Cortex of kidney (tissue), 1 donor: ENCODE measurements at places on chromosomes 2 and 18.

- no peak for DNase-seq
Measured at GRCh38 chr2:225052703-225053102, 10.4 kb upstream of the DOCK10 start.

DNA sequence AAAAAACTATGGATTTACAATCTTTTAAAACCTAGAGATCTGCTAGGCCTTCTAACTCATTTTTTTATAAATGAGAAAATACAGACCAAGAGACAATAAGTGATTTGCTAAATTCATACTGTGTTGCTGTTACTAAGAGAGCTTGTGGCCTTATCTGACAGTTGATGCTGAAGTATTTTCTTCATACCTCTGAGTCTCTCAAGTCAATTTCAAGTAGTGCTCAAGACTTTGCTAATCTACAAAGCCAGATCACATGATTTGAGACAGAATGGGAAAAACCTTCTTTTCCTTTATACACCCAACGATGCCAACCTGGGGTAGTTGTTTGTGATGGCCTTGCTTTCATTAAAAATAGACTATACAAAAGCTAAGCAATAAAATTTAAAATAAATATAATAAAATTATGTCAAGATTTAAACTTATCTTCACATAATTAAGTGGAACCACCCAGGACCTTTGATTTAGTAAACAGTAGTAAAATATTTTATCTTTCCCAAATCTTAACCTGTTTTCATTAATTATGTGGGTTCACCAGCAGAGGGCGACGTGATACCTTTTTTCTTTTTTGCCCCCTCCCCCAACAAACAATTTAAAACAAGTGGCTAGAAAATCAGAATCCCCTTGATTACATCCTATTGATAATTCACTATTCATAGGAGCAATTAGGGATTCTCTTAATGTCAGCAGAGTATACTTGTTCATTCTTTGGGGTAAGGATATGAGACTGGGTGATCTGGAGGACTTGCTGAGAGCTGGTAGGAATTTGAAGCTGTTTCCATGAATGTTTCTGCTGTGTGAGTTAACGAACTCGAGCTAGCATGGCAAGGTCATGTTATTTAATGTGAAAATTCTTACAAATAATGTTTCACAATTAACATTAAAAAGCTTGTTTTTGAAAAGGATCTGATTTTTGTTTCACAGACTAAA, 49.6 kb upstream of the SLC5A7 start:
- DNase-seq: no peak

GRCh38 chr2:217617616-217618022, 385.2 kb downstream of the TNS1 start:
- no peak for DNase-seq

GRCh38 chr18:74674487-74674886, 76.8 kb downstream of the ZNF407 start:
- no peak for DNase-seq

- DNase-seq: no peak
Measured at GRCh38 chr18:30920757-30921156, 121.8 kb downstream of the DSC3 start.

DNA sequence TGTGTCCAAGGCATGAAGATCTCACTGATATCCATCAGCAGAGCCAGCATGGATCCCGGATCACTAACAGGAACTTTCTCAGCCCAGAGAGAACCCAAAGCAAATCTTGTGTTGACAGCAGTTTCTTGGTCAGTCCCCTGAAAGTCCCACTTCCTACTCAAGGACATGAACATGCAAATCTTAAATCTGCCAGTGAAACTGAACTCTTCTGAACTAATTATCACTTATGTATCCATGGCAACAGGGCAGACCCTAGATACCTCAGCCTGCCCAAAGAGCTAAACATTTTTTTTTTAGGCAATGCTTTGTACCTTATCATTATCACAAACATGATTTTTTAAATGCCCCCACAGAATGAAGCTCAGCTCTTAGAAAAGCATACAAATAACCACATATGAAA, 127.8 kb upstream of the DDX18 start:
- no peak for DNase-seq

DNA sequence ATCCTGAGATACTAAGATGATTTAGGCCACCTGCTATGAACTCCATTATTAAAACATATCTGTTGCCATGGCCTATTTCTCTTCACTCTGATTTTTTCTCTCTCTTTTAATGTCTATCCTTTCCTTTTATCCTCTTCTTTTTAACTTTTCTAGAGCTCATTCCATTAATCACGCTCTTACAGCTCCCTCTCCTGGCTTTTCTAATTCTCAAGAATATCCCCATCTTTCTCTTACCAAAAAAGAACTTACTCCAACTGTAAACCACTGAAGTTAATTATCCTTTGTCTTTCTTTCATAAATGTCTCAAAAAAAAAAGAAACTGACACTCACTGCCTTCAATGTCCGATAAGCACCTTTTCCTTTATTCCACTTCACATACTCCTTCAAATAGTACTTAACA, 7.9 kb downstream of the PPP3R1 start:
- DNase-seq: no peak

- DNase-seq: no peak
Measured at GRCh38 chr2:150003544-150003943, 416.0 kb upstream of the MMADHC start.
